ENCODE measurements at places on chromosomes 3 and 15. TPM values are rescaled to one million over a fixed set of nuclear protein-coding genes. Genes with fewer than 3 reads are reported as not detected.

DNA sequence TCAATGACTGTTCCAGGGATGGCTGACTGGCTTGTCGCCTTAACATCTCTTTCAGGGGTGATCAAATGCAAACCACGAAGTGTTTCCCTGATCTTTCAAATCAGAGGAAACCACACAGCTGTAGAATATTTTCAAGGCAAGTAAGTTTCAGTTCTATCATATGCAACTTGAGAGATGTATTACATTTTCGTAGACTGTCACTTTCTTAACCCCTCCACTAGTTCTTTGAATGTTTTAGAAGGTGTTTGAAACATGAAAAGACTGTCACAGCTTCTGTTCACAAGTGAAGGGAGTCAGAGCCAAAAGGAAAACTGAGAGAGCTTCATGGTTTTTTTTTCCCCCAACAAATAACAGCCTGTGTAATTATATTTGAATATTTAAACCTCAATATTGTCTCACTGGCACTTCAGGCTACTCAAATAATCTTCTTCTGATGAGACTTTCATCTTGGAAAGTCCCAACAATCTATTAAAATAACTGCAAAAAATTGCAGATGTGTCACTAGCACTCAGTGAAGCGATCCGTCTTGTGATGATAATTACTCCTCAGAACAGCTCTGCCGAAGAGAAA is 25.9 kb upstream of the CAPN7 start:
- H3K4me1 ChIP-seq: no peaks in the 10 kb centered on the region
- no peaks in the 10 kb centered on the region for H3K36me3 ChIP-seq
- DNase-seq: no peak
- no peak overlapping the region for H3K4me3 ChIP-seq
- H3K27me3 ChIP-seq: peaks cover 7% of the 10 kb centered on the region

The SPINK8 gene
- not detected for total RNA-seq

The RAD18 gene
- total RNA-seq: 17.6 TPM

The C15orf40 gene
- 48.5 TPM for total RNA-seq

The ZNF710 gene
- total RNA-seq: 19.2 TPM

The ZNF385D gene
- not detected for total RNA-seq

The XPC gene
- total RNA-seq: 108 TPM

The ISLR gene
- total RNA-seq: not detected

GRCh38 chr15:76185716-76186115 is 125.6 kb downstream of the ETFA start:
- no peak overlapping the region for H3K4me3 ChIP-seq
- DNase-seq: no peak
- H3K36me3 ChIP-seq: no peaks in the 10 kb centered on the region
- no peaks in the 10 kb centered on the region for H3K27me3 ChIP-seq
- no peak overlapping the region for H3K27ac ChIP-seq

The NAA80 gene
- total RNA-seq: 33.7 TPM

- H3K4me1 ChIP-seq: no peaks in the 10 kb centered on the region
- H3K27me3 ChIP-seq: no peaks in the 10 kb centered on the region
These were observed 856.4 kb downstream of the ROBO1 start for GRCh38 chr3:78911394-78911793.

GRCh38 chr3:40504636-40505430 is 1.0 kb upstream of the ZNF620 start:
- H3K27me3 ChIP-seq: no peaks in the 10 kb centered on the region
- peaks cover 8% of the 10 kb centered on the region for H3K4me1 ChIP-seq
- no peaks in the 10 kb centered on the region for H3K36me3 ChIP-seq
- no peak overlapping the region for H3K4me3 ChIP-seq
- DNase-seq: no peak

The MGLL gene
- 4.8 TPM for total RNA-seq

DNA sequence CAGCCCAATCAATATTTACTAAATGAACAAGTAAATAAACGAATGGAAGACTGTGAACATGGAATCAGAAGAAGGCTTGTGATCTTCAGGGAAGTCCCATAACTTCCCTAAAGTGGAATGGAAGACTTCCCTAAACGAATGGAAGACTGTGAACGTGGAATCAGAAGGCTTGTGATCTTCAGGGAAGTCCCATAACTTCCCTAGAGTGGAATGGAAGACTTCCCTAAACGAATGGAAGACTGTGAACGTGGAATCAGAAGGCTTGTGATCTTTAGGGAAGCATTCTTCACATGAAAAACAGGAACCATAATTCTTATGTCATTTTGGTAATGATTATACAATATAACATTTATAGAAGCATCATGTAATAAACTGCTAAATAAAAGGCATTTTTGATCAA is 38.8 kb downstream of the EOGT start:
- H3K36me3 ChIP-seq: peaks cover 10% of the 10 kb centered on the region
- no peak for DNase-seq
- no peaks in the 10 kb centered on the region for H3K27me3 ChIP-seq
- H3K4me3 ChIP-seq: no peak overlapping the region
- H3K4me1 ChIP-seq: no peaks in the 10 kb centered on the region

The RNU5B-1 gene
- total RNA-seq: 24.0 TPM

- no peak overlapping the region for H3K4me3 ChIP-seq
- H3K36me3 ChIP-seq: no peaks in the 10 kb centered on the region
These were observed 436.7 kb downstream of the EPHB1 start for GRCh38 chr3:135231737-135232136.

The ANKUB1 gene
- not detected for total RNA-seq

GRCh38 chr3:8983591-8983990 is 20.3 kb upstream of the RAD18 start:
- H3K4me3 ChIP-seq: no peak overlapping the region
- H3K36me3 ChIP-seq: no peaks in the 10 kb centered on the region

- DNase-seq: no peak
- H3K27me3 ChIP-seq: no peaks in the 10 kb centered on the region
- H3K36me3 ChIP-seq: no peaks in the 10 kb centered on the region
- H3K4me1 ChIP-seq: no peaks in the 10 kb centered on the region
- no peak overlapping the region for H3K4me3 ChIP-seq
These were observed 48.8 kb downstream of the WWTR1 start for GRCh38 chr3:149608987-149609386.

DNA sequence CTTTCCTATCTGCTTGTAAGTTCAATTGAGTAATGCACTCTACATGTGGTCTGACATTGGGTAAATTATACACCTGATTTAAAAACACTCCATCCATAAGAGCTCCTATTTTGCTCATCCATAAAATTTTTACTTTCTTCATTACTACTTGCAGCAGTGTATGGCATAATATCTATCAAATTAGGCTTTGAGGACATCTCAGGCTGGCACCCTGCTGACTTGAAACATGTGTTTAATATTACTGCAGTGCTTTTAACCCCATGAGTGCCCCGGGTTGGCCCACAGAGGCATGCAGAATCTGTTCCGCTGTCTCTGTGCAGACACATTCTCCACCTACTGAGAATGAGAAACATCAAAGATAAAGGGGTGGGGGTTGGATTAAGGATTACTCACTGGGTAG is 249.9 kb upstream of the DNAJC19 start:
- H3K27me3 ChIP-seq: no peaks in the 10 kb centered on the region
- H3K27ac ChIP-seq: no peak overlapping the region
- DNase-seq: no peak
- H3K4me3 ChIP-seq: no peak overlapping the region
- H3K36me3 ChIP-seq: no peaks in the 10 kb centered on the region

- H3K4me1 ChIP-seq: no peaks in the 10 kb centered on the region
- H3K27ac ChIP-seq: no peak overlapping the region
- DNase-seq: no peak
- no peaks in the 10 kb centered on the region for H3K36me3 ChIP-seq
These were observed 56.9 kb downstream of the SPSB4 start for GRCh38 chr3:141108039-141108438.

- H3K36me3 ChIP-seq: no peaks in the 10 kb centered on the region
- H3K4me3 ChIP-seq: no peak overlapping the region
- no peak for DNase-seq
- no peaks in the 10 kb centered on the region for H3K27me3 ChIP-seq
These were observed 72.0 kb downstream of the KCNH8 start for GRCh38 chr3:19220311-19220710.

DNA sequence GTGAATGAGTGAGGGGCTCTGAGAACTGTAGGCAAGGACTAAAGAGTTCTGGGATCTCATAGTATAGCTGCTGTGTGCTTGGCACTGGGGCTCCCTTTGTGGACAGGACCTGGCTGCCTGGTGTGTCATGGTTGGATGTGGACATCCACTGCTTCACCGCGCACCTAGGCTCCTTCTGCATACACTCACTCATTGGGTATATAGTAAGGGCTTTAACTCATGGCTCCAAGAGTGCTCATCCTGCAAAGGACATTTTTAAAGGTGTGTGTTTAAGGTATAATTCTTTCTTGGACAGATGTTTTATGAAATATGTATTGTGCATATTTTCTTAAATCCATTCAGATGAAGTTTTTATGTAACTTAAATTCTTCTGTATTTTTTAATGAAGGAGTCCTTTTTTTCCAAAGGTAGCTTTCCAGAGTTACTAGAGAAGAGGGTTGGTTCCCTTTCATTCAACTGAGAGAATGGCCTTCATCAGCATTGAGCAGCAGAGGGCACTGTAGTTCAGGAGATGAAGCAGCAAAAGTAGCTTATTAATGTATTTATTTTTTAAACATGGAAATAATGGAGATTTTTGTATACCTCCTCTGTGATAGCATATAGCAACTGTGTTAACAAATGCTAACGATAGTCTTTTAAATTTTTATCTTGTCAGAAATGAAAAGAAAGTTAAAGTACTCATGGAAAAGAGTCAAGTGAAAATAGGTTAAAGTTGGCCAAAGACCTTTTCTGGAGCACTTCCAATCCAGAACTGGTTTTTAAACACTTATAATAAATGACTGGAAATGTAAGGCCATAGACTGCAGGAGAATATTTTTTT is 25.2 kb downstream of the OXNAD1 start:
- H3K36me3 ChIP-seq: no peaks in the 10 kb centered on the region
- peak overlapping the region; percentile 68 for H3K4me3 ChIP-seq
- H3K27ac ChIP-seq: peak overlapping the region; percentile 76
- peaks cover 78% of the 10 kb centered on the region for H3K4me1 ChIP-seq
- no peaks in the 10 kb centered on the region for H3K27me3 ChIP-seq

DNA sequence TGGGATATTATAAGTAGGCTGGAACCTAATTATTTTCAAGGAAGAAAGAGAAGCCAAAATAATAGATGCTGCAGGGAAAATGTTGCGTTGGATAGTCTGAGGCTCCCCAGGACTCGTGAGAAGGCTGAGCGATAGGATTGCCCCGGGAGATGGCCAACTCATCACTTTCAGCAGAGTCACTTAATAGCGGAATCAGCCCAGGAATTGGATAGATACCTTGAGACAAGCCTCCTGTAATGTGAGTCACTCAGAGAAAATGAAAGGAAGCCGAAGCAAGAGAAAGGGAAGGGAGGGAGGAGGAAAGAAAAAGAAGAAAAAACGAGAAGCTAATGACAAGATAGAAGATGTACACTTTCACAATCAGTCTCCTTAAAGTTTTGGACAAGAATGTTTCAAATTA is 94.3 kb downstream of the SQOR start:
- H3K27me3 ChIP-seq: no peaks in the 10 kb centered on the region
- H3K4me1 ChIP-seq: no peaks in the 10 kb centered on the region
- H3K36me3 ChIP-seq: no peaks in the 10 kb centered on the region
- H3K4me3 ChIP-seq: no peak overlapping the region
- no peak for DNase-seq
- no peak overlapping the region for H3K27ac ChIP-seq

DNA sequence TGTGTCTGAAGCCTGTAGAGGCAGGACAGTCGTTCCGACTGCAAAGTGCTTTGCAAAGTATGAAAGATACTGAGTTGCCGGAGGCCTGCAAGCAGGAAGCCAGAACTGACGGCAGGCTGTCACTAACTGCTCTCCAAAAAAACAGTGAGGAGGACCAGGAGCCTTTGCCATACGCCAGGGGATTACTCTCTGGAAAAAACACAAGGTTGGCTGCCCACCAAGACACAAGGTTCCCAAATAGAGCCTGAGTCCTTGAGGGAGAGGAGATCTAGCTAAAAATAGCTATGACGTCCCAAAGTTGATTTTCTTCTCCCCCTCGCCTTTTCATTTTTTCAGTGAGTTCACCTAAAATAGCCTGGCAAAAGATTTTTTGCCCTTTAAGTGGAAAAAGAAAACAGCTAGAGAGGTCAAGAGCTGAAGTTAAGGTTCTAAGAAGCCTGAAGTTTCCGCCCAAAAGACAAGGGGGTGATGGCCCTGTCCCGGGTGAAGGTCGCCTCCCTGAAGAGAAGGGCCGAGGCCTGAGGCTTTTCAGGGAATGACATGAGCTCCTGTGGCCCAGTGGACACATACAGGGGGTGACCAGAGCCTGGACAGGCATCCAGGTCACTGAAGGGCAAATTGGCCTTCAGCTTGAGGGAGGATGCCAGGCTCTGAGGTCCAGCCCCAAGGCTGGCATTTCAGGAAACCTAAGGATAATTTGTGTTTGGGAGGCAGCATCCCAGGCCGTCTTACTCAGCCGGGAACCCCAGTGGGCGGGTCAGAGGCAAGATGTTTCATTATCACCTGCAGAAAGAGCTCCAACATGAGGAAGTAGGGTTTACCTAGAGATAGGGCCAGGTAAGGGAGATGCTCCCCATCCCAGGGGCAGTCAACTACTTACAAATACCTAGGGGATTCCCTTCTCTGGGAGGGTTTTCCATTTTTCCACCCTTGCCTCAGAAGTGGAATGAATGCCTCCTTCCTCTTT is 44.9 kb upstream of the DGKG start:
- H3K4me3 ChIP-seq: no peak overlapping the region
- H3K4me1 ChIP-seq: no peaks in the 10 kb centered on the region
- no peaks in the 10 kb centered on the region for H3K27me3 ChIP-seq
- no peaks in the 10 kb centered on the region for H3K36me3 ChIP-seq

DNA sequence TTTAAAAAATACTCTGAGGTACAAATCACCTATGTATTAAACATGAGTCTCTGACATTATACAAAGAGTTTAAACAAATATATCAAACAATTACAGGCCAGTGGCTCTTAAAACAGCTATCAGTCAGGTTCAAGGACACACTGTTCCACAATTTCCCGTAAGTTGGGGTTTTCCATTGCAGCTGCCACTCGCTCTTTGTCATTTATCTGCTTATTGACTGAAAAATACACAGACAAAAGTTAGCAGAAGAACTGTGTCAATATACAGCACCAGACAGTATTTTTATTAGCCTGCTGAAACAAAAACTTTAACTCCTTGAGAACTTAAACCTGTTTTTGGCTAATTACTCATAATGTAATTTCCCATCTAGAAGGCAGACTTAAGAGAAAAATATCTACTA is 20.8 kb downstream of the CIAO2A start:
- no peaks in the 10 kb centered on the region for H3K27me3 ChIP-seq
- no peak overlapping the region for H3K4me3 ChIP-seq
- no peak overlapping the region for H3K27ac ChIP-seq
- peaks cover 12% of the 10 kb centered on the region for H3K36me3 ChIP-seq

- H3K4me3 ChIP-seq: peak overlapping the region; percentile 46
- no peaks in the 10 kb centered on the region for H3K27me3 ChIP-seq
- no peaks in the 10 kb centered on the region for H3K36me3 ChIP-seq
- peak; percentile 64 for DNase-seq
- H3K27ac ChIP-seq: peak overlapping the region; percentile 35
- H3K4me1 ChIP-seq: peaks cover 32% of the 10 kb centered on the region
These were observed 47.0 kb downstream of the ZBTB20 start for GRCh38 chr3:115099986-115100571.

The CLEC3B gene
- 1.5 TPM for total RNA-seq

All from CD4-positive, alpha-beta memory T cell (primary cell).